ENCODE measurements at places on chromosomes 7 and 10. TPM values are rescaled to one million over a fixed set of nuclear protein-coding genes. Genes with fewer than 3 reads are reported as not detected.

FAM241B gene
- 0.13 TPM for total RNA-seq

TFR2 gene
- 0.43 TPM for total RNA-seq

MRM2 gene
- 17.7 TPM for total RNA-seq

KCNH2 gene
- total RNA-seq = 0.07 TPM

GRID2IP gene
- not detected for total RNA-seq

AGR2 gene
- not detected for total RNA-seq

Measured in thoracic aorta endothelial cell (primary cell).